NCI-H187 treated with DMSO at 0.1 percent for 48 hours (cell line): ENCODE measurements at places on chromosomes 4 and X.

DNA sequence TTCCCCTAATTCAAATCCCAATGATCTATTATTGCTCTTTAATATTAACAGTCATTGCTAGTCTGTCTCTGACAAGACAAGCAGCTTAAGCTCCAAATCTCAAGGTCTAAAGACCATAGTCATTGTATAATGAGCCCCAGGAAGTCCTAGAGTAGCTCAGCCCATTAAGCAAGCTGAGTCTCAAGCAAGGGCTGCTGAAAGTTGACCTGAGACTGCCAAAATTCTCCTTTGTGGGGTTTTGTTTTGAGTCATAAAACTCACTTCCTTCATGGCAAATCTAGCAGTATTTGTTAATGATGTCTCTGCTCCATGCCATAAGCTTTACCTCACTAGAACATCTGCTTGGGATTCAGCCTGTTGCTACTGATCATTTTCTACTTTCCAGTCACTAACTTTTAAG, 313.2 kb downstream of the ANTXR2 start:
- DNase-seq = no peak

DNA sequence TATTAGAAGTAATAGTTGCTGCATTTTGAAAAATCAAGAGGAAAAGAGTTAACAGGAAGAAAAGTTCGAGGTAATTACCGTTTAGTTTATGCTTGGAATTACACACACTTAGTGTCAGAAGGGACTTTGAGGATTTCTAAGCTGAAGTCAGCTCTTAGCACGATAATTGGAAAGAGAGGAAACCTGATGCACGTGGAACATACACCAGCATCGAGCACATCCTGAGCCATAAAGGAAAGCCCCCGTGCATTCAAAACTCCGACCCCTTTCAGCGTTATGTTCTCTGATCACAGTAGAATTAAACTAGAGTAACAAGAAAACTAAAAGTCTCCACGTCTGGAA, 400 bp upstream of the PAQR3 start:
- DNase-seq = no peak

GRCh38 chr4:121053601-121054143, 18.7 kb downstream of the NDNF start:
- DNase-seq = no peak

- peak; percentile 23 for DNase-seq
Measured at GRCh38 chr4:25180524-25181131, 20.4 kb upstream of the SEPSECS start.

- DNase-seq = no peak
Measured at GRCh38 chrX:12145402-12145801, 7.1 kb downstream of the FRMPD4 start.

GRCh38 chr4:35771571-35771970, 472.7 kb downstream of the ARAP2 start:
- no peak for DNase-seq
